ENCODE measurements at places on chromosomes 12 and 14.
A peak's percentile ranks its signal among the peaks of the same experiment; 100 is the strongest.

DNA sequence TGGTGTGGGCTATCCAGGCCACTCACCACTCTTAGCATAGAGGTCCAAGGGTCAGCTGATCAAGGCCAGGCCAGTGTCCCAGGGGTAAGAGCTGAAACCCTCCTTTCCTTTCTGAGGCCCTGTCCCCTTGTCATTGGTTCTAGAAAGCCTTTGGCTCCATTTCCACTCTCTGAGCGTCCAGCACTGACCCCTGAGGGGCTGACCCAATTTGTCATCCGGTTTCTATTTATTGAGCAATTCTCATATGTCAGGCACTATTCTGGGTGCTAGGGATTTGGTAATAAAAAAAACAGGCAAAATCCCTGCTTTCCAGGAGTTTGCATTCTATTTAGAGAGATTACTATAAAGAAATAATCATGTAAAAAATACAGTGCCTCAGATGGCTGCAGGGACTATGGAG is 3.4 kb downstream of the KRT77 start:
- no peak for DNase-seq

- no peak for DNase-seq
Measured at GRCh38 chr12:64010069-64010686, 165.7 kb downstream of the SRGAP1 start.

GRCh38 chr12:49924628-49925246 is 21.0 kb upstream of the FAIM2 start:
- DNase-seq: no peak

DNA sequence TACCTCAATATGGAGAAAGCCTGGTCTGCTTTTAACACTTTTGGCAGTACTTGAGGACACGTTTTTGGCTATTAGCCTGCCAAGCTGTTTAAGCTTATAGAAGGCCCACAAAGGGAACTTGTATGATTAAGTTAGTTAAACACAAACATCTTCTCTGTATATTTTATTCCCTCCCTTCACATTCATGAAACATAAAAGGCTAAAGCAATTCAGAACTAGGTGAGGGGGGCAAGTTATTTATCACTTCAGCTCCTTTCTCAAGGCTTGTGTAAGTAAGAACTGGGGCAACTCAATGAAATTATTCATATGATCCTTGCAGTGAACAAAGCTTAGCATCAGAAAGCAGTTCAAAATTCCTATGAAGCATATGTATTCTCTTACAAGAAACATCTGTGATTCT is 7.5 kb downstream of the PRICKLE1 start:
- DNase-seq: no peak

GRCh38 chr14:71753126-71753830 is 179.0 kb upstream of the RGS6 start:
- peak; percentile 86 for DNase-seq

GRCh38 chr12:117114784-117115183 is 15.6 kb upstream of the TESC start:
- no peak for DNase-seq

- no peak for DNase-seq
Measured at GRCh38 chr14:65462411-65462810, 49.9 kb downstream of the FUT8 start.

DNA sequence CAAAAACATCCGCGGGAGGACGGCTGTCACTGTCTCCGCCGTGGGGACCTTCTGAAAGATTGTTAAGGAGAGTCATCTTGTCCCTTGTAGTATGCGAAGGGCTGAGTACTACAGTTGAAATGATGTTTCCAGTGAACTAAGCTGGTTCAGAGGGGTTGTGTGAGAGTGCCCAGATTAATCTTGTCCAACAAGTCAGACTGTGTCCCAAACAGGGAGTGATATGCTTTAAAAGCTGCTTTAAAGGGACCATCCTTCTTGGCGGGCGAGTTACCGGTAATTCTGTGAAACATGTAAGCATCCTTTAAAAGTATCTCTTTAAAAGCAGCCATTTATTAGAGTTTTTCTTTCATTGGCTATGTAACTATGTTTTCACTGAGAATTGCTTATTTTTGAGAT is 1.1 kb downstream of the WDR20 start:
- DNase-seq: no peak

- DNase-seq: no peak
Measured at GRCh38 chr14:103112400-103113243, 10.6 kb upstream of the TNFAIP2 start.

- no peak for DNase-seq
Measured at GRCh38 chr12:97047361-97047760, 140.3 kb downstream of the NEDD1 start.

DNA sequence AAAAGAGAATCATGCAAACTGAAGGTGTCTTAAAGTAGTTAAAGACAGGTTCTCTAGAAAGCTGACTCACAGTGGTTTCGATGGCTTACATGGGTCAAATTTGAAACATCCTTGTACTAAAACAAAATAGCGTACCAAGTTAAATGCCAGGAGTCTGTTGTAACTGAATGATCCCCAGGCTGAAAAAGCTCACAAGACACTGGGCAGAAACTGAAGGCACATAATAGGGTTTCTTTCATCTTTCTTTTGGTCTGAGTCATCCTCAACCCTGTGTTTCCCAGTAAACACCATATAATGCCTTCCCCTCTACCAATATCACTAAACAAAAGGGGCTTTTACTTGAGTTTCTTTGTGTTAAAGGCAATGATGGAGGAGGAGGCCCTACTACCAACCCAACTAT is 12.8 kb downstream of the ZFYVE1 start:
- no peak for DNase-seq

DNA sequence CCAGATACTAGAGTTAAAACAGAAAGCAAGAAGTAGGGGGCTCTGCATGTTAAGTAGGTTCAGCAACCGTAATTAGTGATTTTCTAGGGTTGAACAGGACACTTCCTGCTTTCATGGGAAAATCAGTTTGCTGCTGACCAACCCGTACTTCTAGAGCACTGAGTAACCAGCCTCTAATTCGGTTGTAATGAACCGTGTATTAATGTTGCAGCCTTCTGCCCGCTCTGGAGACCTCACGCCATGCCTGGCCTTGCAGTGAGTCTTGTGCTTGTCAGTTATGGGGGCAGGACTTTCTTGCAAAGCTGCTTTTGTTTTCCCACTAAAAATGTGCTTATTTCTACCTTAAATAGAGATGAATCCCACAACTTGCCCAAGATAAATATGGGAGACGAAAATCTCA is 89.6 kb downstream of the TMEM132C start:
- DNase-seq: no peak

DNA sequence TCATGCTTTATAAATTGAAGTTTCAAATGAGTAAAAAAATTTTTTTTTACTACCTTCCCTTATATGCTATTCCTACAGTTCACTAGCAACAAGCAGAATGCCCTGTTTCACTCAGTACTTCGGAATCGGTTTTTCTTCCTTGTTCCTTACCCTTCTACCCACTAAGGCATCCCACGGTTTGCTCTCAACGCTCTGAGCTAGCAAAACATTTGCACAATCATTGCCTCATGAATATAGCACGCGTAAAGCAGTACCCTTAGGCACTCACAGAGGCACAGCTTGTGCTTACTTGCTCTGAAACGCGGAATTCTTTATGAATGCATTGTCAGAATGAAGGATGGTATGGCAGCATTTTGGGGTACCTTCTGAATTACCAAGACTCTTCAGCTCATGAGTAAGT is 45.0 kb downstream of the PPP1R13B start:
- peak; percentile 54 for DNase-seq

GRCh38 chr12:98814254-98814653 is 169.2 kb downstream of the APAF1 start:
- no peak for DNase-seq

GRCh38 chr14:69501423-69501838 is 16.9 kb downstream of the PLEKHD1 start:
- no peak for DNase-seq

- DNase-seq: peak; percentile 65
Measured at GRCh38 chr12:131035245-131035681, 81.6 kb downstream of the ADGRD1 start.

GRCh38 chr12:102513272-102513671 is 32.9 kb upstream of the IGF1 start:
- no peak for DNase-seq

- no peak for DNase-seq
Measured at GRCh38 chr14:104795781-104796686, 486 bp upstream of the AKT1 start.

DNA sequence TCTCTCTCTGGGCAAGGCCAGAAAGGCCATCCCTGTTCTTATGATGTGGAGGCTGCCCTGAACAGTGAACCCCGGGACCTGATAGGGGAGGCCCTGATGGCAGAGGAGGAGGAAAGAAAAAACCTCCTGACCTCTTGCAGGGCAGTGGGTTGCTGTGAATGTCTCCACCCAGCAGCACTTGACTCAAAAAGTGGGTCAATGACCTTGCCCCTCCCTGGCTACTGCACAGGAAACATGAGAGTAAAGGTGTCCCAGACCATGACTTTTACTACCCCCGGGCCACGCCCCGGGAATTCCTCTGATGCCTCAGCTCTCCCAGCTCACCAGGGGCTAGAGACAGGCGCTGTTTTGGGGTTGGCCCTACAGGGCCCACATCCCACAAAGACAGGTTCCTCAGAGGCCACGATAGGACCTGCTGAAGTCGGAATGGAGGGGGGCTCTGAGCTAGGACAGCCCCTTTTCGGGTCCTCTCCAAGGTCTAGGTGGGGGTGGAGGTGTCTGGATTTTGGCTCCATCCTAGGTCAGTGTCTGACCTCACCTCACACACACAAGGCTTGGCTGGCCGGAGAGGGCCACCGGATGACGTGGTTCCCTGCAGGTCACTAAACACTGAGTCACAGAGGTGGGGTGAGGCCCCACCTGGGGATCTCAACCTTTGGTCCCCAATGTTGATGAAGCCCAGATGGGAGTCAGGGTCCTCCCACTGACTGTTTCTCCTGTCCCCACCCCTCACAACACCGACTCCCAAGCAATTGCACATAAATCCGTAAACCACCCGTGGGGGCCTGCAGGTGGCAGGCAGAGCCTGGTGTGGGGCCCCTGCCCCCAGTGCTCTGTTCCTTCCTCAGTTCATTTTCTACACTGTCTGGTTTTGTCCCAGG is 1.6 kb downstream of the RHOF start:
- DNase-seq: no peak

DNA sequence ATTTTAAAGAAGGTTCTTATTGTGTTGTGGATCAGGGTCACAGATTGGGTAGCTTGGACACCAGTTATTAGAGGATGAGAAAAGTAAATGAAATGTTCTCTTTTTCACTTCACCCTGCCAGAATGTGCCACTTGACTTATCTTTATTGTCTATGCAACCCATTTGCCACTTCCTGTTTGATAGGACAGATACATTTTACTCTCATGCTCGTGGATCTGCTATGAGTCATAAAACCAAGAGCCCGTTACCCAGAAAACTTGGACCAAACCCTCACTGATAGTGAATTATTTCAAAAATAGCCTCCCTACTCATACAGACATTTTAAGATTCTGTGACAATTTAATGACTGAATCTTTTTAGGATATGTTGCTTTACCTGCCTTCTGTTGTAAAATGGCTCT is 1.8 kb downstream of the ISCA2 start:
- DNase-seq: no peak

- no peak for DNase-seq
Measured at GRCh38 chr14:98606041-98606640, 665.9 kb downstream of the BCL11B start.

GRCh38 chr12:74922117-74922516 is 287.5 kb downstream of the KCNC2 start:
- no peak for DNase-seq

DNA sequence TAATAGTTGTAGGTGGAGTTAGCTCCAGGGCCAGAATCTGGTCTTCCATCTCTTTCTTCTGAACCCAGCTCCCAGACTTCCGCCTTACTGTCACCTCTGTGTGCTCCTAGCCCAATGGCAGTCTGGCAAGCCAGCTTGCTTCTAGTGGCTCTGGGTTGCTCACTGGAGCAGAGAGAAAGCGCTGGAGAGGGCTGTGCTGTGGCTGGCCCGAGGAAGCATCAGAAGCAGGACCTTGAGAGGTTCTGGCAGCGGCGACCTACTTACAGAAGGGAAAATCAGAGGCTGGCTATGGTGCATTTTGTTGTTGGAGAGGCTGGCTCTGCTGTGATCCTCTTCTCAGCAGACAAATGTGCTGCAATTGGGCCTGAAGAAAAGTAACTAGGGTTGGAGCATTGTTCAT is 28.6 kb downstream of the KCNA5 start:
- DNase-seq: no peak

DNA sequence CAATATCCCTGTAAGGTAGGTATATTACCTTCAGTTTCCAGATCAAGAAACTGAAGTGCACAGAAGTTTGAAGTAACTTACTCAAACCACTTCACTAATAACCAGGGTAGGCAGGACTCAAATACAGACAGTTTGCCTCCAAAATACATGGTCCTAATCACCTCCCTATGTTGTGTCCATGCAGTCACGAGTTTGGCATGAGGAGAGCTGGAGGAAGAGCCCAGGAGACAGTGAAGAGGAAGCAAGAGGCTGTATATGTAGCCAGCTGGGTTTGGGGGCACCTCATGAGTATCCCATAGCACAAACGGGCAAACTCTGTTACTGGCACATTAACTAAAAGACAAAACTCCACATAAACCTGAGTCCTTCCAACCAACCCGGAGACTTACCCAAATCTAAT is 79.2 kb downstream of the DUSP16 start:
- DNase-seq: no peak

GRCh38 chr14:84825481-84826251 is 704.3 kb upstream of the FLRT2 start:
- no peak for DNase-seq
